ENCODE measurements at places on chromosomes 4 and X.

DNA sequence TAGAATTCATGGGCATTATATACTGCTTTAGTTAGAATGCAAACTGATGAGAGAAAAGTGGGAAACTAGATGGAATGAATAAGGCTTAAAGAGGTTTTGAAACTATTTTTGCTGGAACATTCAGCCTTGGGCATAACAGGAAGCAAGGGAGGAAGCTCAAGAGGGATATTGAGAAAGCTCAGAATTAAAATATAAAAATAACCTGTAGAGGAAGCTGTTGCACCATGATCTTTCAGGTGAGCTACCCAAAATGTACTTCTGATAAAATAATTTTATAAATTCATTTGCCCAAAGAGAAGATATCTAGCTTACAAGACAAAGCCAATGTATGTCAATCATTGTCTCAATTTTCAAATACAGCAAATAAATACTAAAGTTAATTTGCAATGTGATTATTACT, 11.3 kb downstream of the GC start:
- no peak for DNase-seq

DNA sequence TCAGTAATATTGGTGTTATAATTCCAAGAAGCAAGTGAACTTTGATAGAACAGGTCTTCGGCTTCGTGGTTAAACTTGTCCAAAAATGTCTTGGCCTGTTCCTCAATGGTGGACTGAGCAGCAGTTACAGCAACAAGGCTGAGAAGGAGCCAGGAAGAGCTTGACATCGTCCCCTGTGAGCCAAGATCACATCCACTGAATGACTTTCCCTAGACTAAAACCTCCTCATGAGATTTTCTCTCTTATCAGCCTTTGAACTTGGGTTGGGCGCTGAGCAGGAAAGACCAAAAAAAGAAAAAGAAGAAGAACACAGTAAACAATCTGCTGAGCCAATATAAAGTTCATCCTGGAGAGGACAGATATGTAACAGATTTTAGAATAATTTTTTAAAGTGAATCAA, at the start of gene ACE2:
Gene ACE2, minus strand, starts transcription at position 216 of the 400 bp plus-strand sequence. Its CDS starts 49 bp downstream, at position 167.
- no peak for DNase-seq

- no peak for DNase-seq
Observed at GRCh38 chr4:45550766-45551366, 573.0 kb downstream of the GABRG1 start.

- no peak for DNase-seq
Observed at GRCh38 chrX:119374736-119375135, 24.4 kb upstream of the SLC25A43 start.

GRCh38 chrX:18691431-18691830, 16.0 kb upstream of the PPEF1 start:
- DNase-seq = no peak

DNA sequence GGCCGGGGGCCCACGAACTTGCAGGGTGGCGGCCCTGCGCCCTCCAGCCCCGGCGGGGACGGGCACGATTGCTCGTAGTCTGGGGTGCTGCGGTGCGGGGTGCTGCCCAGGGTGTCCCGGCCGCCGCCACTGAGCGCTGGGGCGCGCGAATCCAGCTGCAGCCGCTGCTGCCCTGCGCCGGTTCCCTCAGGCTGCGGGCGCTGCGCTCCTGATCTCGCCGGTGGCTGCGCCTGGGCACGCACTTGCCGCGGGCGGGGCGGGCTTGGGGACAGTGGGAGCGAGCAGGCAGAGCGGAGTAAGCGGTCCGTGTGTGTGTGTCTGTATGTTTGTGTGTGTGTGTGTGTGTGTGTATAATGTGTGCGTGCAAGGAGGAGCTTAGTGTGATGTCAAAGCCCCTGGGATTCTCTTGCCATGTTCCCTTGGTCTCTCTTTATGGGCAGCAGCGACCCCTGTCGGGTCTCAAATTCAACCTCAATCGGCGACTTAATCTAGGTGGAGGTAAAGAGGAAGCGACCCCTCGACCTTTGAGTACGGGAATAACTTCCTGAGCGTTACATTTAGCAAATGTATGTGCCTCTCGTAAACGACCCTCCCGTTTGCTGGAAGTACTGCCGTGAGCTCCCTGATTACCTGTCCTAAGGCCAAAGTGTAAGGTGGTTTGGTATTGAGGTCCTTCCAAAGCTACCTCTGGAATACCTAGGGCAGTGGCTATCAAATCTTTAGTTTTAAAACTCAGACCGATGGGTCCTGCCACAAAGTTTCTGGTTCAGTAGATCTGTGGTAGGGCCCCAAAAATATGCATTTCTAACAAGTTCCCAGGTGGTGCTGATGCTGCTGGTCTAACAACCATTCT, at the start of gene RNF150:
Gene RNF150, minus strand, starts transcription at position 324 of the 853 bp plus-strand sequence.
- peak; percentile 79 for DNase-seq

DNA sequence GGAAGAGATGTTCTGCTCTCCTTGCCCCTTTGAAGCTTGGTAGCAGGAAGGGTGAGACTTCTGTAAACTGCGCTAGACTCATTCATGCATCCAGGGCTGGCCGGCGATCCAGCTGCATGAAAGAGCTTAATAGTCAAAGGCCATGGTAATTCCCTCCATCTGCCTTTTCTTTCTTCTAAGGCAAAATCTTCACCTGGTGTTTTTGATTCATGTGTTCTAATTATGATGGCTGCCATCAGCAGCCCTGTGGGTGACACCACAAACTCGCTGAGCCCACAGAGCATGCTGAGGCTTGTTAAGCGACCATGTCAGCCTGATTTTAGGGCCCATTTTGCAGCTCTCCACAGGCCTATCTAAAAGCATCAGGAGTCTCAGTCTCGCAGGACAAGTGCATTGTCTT, 450.1 kb upstream of the TENM3 start:
- DNase-seq = no peak

DNA sequence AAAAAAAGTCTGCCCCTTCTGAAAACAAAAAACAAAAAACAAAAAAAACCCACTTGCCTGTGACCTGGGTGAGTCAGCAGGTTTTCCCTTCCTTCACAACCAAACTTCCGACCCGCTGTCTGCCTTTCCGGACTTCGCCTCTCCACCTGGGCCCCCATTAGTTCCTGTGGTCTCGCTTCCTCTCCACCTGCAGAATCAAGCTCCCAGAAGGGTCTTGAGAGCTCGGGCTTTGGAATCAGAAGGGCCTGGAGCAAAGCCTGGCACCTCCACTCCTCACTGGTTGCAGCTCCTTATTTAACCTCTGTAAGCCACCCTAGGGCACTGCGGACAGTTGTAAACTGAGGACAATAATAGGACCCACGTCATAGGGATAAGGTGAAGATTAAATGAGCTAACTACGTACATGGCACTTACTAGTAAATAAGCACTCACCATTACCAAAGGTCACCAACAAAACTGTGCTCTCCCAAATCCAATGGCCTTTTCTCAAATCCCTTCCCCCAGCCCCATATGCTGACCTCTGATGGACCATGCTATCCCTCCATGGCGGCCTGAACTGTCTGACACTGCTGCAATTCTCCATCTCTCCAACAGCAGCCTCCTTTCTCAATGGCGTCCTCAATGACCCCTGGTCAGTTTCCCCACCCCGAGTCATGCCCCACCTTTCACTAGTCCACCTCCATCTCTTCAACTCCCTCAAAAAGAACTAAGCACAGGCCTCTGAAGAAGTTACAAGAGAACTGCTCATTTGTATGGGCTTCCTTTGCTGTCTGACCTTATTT, 64.2 kb downstream of the IRF2 start:
- DNase-seq = no peak

DNA sequence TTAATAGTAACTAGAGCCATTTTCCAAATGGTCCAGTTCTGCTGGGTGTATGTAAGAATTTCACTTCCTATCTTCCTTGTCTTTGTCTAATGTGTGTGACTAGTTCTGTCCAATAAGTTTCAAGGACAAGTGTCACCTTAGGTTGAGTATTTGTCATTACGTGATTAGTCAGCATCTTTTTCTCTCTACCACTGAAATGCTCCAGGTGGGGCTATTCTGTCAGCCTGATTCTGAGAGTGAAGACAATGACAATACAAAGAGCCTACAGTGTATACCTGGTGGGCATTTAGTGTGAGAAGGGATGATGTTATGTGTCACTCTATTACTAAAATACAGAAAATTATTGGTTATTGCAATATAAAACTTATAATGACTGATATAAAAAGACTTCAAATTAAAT, 876.3 kb downstream of the C4orf33 start:
- no peak for DNase-seq

DNA sequence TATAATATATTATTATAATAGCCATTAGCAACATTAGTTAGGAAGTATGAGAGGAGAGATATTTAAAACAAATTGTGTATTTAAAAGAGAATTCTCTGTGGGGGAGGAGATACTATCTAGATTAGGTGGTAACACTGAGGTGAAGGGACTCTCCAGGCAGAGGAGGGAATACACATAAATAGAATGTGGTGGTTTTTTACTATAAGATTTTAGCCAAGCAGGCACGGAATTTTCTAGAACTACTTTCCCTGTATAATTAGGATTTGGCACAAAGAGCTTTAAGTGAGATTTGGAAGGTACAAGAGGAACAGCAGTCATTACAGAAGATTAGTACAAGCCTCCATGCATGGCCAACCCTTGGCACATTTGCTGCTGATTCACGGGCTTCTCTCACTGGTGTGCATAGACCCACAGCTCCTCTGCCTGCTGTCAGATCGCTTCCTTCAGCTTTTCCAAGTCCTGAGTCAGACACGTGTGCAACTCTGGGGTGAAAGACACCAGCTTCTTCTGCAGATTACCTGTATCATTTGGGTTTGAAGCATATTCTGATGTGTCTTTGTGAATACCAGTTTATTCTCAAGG, 685.5 kb downstream of the KCTD8 start:
- no peak for DNase-seq

DNA sequence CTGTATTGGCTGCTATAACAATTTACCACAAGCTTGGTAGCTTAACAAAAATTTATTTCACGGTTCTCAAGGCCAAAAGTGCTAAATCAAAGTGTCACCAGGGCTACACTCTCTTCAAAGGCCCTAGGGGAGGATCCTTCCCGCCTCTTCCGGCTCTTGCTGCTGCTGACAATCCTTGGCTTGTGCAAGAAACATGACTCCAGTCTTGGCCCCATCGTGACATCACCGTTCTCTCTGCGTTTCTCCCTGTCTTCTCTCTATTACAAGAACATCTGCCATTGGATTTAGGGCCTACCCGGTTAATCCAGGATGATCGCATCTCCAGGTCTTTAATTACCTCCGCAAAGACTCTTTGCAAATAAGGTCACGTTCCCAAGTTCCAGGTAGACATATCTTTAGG, 10.4 kb upstream of the CLCN4 start:
- DNase-seq = peak; percentile 18

DNA sequence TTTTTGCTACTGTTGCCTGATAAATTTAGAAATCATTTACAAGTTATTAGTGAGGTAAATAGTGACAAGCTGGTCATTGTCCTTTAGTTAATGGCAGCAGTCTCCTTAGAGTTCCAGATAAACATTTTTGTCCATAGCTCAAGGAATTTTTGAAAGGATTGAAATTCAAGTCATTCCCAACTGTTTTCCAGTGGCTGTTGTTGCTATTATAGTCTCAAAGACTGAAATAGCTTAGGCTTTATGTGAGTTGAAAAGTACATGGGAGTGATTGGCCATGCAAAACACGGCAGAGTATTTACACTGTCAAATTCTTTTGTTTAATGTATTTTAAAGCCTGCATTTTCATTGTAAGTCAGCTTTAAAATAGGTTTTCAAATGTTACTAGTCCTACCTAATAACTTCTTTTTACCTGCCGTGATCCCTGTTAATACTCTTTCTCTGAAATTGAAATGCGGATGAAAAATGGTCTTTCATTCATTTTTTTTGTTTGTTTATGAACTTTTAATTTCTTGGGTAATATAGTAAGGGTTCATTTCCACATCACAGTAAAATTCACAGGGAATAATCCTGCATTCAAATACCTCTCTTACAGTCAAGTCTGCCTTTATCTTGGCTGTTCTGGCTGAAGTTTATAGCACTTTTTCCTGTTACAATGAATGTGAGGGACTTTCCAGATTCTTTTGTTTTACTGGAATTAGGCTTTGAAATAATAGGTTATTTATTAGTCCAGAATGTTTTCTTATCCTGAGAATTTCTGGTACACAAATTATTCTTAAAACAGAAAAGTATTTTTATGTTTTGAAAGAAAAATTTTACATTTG, 85.1 kb downstream of the PDLIM5 start:
- DNase-seq = no peak

GRCh38 chr4:169383724-169384123, 113.0 kb upstream of the SH3RF1 start:
- DNase-seq = peak; percentile 92

DNA sequence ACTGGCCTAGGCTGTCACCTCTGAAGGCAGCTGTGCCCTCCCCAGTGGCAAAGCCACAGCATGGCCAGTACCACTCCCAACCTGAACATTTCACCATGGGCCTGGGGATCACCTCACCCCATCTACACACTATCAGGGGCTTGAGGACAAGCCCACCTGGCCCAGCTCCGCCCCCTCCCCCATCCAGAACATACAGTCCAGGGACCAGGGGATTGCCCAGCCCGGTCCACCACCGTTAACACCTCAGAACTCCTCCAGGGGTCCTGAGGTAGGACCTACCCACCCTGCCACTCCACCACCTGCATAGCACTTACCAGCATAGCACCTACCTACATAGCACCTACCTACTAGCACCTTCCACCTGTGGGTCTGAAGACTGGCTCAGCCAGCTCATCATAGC, 179.8 kb downstream of the EDA start:
- no peak for DNase-seq

Data from skeletal muscle cell (primary cell).